AG10803 (cell line): ENCODE measurements at places on chromosomes 4 and X.

DNA sequence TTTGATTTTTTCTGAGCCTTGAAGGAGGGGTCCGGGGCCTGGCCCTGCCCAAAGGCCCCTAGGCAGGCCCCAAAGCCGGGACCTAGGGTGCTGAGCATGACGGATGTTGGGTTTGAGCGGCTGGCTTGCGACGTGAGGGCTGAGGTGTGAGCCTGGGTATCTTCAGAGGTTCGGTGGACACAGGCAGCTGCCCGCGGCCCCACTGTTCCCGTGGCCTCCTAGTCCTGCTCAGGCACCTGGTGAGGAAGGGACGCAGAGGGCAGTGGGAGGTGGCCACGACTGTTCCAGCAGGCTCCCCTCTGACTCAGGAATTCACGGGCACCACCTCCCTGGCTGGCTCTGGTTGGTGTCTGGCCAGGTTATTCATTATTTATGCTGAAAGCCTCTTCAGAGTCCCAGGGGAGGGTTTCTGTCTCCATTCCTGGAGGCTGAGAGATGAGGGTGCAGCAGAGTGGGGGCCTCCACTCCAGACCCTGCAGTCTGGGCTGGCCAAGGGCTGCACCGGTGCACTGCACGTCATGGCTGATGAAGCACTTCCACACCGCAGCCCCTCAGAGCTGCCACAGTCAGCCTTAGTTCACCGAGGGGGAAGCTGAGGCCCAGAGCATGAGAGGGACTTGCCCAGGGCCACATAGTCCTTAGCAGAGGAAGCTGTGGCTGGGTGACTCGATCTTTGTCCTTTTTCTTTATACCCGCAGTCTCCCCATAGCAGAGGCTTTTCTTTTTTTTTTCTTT is 2.2 kb downstream of the MSANTD1 start:
- no peak for DNase-seq

DNA sequence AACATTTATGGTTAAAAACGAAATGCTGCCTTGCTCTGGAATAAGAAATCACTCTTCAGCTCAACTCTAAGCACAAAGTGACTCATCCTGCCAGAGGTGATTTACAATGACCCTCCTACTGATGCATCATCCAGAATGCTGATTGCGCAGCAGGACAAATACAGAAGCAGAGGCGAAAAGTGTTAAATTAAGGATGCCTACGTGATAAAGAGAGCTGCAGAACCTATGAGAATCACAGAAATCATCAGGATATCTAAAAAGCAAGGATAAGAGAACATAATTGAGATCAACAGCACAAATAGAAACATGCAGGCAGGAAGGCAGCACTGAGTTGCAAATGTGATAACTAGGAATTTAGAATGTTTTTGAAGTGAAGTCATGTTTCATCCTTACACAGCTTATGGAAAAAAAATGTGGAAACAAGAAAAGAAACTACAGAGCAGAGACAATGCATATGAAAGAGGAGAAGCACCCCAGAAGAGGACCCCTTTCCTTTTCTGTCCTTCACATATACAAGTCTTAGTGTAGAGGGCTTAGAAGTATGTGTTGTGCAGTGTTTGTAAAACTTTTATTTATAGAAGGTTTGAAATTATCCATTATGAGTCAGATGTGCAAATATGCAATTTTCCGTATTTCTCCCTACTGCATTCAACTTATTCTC is 188.4 kb downstream of the SLC7A11 start:
- peak; percentile 86 for DNase-seq

GRCh38 chr4:187726485-187726884 is 269.1 kb upstream of the ZFP42 start:
- DNase-seq = no peak

- no peak for DNase-seq
Measured at GRCh38 chr4:71872767-71873415, 89.0 kb upstream of the GC start.

GRCh38 chr4:69147334-69147733 is 51.1 kb downstream of the UGT2B7 start:
- no peak for DNase-seq

GRCh38 chr4:2930758-2931511 is 32.3 kb downstream of the NOP14 start:
- DNase-seq = no peak

DNA sequence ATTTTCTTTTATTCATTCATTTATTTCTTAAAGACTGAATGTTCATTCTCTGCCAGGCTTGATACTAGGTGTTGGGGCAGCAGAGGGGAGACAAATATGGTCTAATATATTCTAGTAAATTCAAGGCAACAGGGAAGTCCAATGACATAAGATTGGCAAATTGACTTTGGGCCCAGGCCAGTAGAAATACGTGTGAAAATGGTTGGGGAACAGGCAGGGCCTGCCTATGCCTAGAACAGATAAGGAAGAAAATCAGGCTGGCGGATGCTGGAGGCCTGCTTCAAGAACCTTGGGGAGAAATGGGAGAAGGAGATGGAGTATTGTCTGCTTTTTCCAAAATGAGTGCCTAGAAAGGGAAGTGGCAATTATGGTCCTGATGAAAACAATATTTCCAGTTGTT is 108.6 kb downstream of the RTL5 start:
- no peak for DNase-seq

DNA sequence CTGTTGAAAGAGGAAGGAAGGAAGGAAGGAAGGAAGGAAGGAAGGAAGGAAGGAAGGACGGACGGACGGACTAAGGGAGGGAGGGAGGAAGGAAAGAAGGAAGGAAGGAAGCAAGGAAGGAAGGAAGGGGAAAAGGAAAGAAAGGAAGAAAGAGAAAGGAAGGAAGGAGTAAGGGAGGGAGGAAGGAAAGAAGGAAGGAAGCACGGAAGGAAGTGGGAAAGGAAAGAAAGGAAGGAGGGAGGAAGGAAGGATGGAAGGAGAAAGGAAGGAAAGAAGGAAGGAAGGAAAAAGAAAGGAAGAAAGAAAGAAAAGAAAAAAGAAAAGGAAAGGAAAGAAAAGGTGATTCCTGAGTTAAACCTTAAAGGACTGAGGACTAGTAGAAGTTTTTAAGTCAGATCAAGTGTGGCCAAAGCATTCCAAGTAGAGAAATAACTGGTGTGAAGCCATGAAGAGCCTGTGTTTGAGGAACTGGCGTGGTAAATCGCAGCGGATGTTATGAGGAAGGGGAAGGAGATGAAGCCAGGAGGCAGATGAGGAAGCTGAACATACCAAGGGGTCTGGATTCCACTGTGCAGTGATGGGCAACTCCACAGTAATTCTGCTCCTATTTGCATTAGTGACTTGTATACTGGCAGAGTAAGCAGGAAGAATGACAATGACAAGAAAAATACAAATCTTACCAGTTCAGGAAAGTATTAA is 163.5 kb downstream of the MGST2 start:
- no peak for DNase-seq

DNA sequence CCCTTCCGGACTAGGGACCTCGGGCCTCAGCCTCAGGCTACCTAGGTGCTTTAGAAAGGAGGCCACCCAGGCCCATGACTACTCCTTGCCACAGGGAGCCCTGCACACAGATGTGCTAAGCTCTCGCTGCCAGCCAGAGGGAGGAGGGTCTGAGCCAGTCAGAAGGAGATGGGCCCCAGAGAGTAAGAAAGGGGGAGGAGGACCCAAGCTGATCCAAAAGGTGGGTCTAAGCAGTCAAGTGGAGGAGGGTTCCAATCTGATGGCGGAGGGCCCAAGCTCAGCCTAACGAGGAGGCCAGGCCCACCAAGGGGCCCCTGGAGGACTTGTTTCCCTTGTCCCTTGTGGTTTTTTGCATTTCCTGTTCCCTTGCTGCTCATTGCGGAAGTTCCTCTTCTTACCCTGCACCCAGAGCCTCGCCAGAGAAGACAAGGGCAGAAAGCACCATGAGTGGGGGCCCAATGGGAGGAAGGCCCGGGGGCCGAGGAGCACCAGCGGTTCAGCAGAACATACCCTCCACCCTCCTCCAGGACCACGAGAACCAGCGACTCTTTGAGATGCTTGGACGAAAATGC is at the start of gene WAS:
TSS of gene WAS (plus strand) at position 389 of the 572 bp plus-strand sequence. CDS start at position 444, 55 bp downstream.
- no peak for DNase-seq

DNA sequence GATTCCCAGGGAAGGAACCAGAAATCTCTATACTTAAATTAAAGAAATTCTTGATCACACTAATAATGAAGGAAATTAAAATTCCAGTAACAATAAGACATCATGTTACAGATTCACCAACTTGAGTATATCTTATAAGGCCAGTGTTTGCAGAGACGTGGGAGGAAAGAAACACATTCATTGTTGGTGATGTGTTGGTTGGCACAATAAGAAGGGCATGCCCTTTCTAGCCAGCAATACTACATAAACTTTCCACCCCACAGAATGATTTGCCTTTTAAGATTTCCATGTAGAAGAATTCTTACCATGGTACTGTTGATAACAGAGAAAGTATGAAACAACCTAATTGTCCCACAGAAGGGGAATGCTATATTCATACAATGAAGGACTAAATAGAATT is 581.5 kb downstream of the STIM2 start:
- no peak for DNase-seq

DNA sequence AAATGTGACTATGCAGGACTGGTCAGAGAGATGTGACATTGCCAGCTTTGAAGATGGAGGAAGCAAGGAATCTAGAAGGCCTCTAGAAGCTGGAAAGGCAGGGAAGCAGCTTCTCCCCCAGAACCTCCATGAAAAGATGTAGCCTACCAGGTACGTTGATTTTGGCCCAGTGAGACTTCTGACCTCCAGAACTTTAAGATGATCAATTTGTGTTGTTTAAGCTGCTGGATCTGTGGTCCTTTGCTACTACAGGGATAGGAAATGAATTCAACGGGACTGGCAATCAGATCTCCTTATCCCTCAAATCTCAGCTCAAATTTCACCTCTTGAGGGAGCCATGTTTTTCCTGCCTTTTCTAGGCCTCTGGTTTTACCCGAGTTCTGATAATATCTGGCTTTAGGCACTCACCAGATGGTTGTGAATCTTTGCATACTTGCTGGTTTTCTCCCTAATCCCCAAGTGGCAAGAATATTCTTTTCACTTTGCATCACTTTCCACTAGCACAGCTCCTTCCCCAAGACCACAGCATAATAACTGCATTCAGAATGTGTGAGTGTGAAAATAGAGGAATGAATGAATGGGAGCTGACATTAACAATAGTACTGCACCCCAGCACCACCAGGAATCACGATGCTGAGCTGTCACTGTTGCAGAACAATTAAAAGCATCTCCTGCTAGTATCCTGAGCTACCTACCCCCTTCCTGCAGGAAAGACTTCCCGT is 25.5 kb upstream of the TMSB4X start:
- DNase-seq = peak; percentile 86

DNA sequence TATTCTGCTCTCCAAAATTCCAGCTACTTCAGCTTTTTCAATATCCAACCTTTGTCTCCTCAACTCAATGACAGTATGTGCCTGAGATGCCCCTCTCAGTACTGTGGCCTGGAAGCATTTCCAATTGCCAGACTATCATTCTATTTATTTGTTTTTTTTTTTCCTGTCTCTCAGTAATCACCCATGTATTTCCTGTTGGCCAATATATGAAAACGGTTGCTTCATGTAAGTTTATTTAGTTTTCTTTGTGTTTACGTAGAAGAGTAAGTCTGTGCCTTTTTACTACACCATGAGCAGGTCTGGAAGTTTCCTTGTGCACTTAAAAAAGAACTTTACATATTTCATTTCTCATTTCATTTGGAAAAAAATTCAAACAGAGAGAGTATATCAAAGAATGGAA is 537.5 kb upstream of the SPANXN1 start:
- DNase-seq = no peak

DNA sequence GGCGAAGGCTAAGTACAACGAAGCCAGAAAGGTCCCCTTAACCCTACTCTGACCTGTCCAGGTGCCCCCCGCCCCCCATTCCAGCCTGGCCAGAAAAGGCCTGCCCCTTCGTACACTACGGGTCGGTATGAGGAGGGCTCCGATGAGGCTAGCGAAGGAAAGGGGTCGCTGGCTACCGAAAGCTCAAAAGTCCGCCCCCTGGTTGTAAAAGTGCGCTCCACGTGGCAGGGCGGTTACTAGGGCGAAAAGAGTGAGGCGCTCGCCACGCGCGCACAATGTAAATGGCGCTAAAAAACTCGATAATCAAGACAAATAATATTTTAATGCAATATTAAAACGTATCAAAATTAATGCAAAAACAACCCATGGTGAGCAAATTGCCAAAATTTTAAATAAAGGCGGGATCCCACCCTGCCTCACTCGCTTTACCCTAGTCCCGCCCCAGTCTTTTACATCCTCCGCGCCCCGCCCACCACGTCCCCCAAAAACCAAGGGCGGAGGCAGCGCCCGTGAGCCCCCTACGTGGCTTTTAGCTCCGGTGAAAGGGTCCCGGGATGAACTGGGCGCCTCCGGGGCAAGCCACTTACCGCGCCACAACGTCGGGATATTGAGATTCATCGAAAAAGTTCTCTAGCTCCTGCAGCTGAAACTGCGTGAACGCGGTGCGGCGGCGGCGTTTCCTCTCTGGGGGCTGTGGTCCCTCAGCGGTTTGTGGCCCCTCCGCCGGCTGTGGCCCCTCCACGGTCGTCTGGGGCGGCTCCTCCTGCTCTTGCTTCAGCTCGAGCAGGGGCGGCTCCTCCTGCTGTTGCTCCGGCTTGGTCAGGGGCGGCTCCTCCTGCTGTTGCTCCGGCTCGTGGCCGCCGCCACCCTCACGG is 929 bp downstream of the ESX1 start:
- no peak for DNase-seq

- no peak for DNase-seq
Measured at GRCh38 chrX:56783450-56783831, 54.4 kb downstream of the NBDY start.

DNA sequence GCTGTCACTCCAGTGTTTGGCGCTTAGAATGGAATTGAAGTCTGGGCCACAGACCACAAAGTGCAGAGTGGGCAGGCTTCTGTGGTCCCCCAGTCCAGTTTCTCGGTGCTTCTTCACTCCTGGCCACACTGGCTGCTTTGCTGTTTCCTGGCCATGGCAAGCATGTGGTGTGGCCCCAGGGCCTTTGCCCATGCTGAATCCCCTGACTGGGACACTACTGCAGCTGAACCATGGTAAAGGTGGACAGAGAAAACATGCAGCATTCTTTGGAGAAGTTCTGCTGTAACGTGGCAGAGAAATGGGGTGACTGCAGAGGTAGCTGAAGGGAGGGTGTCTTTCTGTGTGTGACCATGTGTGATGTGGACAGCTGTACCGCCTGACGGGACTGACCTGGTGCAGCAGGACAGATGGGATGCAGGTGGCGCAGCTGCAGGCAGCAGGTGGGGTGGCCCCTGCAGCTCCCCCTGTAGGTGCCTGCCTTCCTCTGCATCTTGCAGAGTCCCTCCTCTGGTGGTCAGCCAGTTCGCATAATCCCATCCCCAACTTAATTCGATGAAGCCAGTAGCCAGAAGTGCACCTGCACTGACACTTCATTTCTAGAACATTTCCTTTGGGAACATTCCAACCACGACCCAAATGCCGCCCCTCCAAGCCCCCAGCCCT is 13.2 kb upstream of the S100P start:
- no peak for DNase-seq

DNA sequence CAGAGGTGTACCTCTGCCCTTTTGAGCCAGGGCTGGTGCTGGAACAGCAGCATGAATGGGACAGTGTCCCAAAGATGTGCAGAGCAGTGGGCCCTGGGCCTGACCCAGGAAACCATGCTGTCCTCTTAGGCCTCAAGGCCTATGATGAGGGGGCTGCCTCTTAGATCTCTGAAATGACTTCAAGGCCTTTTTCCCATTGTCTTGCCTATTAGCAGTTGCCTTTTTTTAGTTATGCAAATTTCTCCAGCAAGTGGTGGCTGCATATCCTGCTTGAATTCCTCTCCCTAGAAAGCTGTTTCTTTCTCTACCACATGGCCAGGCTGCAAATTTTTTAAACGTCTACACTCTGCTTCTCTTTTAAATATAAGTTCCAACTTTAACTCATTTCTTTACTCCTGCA is 160.3 kb downstream of the CFAP299 start:
- DNase-seq = no peak
